ENCODE measurements at places on chromosomes 3 and 15.

DNA sequence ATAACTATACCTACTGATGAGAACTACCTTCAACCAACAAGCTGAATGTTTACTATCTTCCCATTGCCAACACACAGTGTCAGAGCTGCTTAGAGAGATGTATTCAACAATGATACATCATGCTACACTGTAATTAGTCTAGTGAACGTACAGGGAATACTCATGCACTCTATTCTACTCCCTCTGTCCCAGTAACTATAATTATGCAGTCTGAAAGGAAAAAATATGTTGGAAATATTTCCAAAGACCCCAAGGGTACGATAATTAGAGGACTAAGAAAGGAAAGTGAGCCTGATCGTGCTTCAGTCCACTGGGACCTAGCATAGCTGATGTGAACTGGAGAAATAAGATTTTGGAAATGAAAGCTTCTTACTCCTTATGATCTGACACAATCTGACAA lies 36.9 kb upstream of the FSIP1 start:
- DNase-seq: no peak
- no peak overlapping the region for H3K27ac ChIP-seq
- no peaks in the 10 kb centered on the region for H3K27me3 ChIP-seq
- H3K36me3 ChIP-seq: no peaks in the 10 kb centered on the region

DNA sequence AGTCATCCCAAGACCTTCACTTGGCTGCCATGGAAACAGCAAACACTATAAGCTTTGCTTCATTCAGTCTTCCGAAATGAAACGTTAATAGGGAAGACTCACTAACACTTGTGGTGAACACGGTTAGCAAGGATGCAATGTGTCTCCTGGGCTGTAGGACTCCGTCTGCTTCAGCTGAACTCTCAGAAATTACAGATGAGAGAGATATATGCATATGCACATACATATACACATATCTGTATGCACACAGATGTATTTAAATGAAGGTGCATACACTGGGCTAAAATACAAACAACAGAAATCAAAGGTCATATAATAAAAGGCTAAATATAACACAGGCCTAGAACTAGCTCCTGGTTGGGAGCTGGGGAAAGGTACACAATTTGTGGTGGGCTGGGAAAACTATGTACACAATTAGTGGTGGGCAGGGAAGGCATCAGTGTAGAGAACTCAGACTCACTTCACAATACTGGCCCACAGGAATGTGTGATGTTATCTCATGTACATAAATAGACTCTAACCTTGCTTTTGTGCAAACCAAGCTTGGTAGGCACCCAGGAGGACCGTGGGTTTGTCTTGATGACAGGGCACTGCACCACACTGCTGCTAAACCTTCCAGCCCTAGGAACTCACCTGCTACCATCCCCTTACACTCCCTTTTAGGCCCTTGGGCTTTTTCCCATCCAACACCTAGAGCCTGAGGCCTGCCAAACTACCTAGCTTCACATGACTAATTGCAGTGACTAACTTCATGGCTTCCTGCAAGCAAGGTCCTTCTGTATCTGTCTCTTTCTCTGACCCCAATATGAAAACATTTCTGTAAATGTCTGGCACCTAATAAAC lies 873.1 kb downstream of the NSUN3 start:
- H3K27me3 ChIP-seq: no peaks in the 10 kb centered on the region
- no peaks in the 10 kb centered on the region for H3K36me3 ChIP-seq
- H3K27ac ChIP-seq: no peak overlapping the region

- H3K27me3 ChIP-seq: no peaks in the 10 kb centered on the region
- H3K36me3 ChIP-seq: no peaks in the 10 kb centered on the region
- no peak for DNase-seq
- H3K4me1 ChIP-seq: no peaks in the 10 kb centered on the region
Observed at GRCh38 chr3:120274739-120275167, 10.3 kb downstream of the GPR156 start.

GRCh38 chr3:38646630-38647029 lies 2.9 kb downstream of the SCN5A start:
- H3K36me3 ChIP-seq: no peaks in the 10 kb centered on the region
- no peak overlapping the region for H3K4me3 ChIP-seq
- H3K4me1 ChIP-seq: peaks cover 20% of the 10 kb centered on the region
- peaks cover 61% of the 10 kb centered on the region for H3K27me3 ChIP-seq

DNA sequence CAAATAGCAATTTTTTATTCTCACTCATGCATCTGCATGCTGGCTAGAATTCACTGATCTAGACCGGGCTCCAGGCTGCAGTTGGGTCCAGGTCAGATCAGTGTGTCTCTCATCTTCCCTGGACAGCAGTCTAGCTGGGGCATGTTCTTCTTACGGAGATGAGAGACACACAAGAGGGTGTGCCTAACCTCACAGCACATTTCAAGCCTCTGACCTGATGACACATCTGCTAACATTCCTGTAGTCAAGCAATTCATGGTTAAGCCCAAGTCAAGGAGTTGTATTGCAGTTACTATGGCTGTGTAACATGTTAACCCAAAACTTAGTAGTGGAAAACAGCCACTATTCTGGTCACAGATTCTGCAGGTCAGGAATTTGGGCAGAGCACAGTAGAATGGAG lies 13.1 kb downstream of the BSN start:
- H3K27ac ChIP-seq: no peak overlapping the region
- H3K4me1 ChIP-seq: no peaks in the 10 kb centered on the region
- no peak overlapping the region for H3K4me3 ChIP-seq

GRCh38 chr3:87181551-87181950 lies 45.6 kb upstream of the CHMP2B start:
- no peak overlapping the region for H3K27ac ChIP-seq
- no peaks in the 10 kb centered on the region for H3K36me3 ChIP-seq
- no peaks in the 10 kb centered on the region for H3K27me3 ChIP-seq
- H3K4me3 ChIP-seq: no peak overlapping the region

DNA sequence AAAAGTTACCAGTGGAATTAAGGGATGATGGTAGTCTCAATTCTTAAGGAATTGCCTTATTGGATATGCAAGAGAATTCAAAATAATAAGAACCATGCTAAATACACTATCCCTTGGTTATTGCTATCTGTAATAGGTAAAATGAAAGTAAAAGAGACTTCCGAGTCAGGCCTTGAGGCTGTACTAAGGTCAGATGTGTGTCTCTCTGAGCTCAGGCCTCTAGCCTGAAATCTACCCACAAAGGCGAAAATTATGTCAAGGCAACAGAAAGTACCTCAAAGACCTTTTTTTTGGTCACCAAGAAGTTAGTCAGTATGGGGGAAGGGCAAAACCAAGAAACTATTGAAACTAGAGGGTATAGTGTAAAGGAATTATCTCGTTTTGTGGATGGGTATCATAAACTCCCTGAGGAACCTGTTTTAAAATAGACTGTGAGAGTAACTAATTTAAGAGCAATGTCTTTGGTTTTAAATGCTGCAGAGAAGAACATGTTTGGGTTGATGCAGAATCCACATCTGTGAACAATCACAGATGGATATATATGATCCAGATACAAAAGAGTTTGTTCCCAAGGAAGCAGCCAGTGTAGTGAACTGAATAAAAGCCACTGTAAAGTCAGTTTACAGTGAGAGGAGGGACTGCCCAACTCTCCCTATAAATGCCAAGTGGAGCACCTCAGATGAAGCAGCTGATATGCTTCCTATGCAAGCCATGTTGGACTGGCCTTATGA lies 382.3 kb upstream of the SEMA6D start:
- no peaks in the 10 kb centered on the region for H3K36me3 ChIP-seq
- no peak for DNase-seq
- H3K4me3 ChIP-seq: no peak overlapping the region

- no peaks in the 10 kb centered on the region for H3K27me3 ChIP-seq
- no peaks in the 10 kb centered on the region for H3K4me1 ChIP-seq
- no peak overlapping the region for H3K4me3 ChIP-seq
Observed at GRCh38 chr3:111882194-111882593, 23.1 kb downstream of the PHLDB2 start.

DNA sequence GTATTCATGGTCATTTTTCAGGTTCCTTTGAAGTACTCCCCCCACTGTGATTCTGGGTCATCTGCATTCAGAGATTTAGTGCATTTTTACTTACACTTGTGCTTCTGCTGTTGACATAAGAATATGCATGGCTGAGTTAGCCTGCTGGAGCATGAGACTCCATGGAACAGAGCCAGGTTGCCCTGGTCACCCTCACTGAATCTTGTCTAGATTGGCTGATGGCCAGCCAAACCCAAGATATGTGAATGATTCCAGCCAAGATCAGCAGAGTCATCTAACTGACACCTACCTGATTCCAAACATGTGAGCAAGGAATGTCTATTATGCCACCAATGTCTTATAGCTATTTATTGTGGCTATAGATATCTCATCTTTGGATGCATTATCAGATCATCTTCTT lies 25.1 kb downstream of the DTWD1 start:
- no peaks in the 10 kb centered on the region for H3K27me3 ChIP-seq
- no peak overlapping the region for H3K27ac ChIP-seq
- peaks cover 23% of the 10 kb centered on the region for H3K4me1 ChIP-seq
- no peak overlapping the region for H3K4me3 ChIP-seq

DNA sequence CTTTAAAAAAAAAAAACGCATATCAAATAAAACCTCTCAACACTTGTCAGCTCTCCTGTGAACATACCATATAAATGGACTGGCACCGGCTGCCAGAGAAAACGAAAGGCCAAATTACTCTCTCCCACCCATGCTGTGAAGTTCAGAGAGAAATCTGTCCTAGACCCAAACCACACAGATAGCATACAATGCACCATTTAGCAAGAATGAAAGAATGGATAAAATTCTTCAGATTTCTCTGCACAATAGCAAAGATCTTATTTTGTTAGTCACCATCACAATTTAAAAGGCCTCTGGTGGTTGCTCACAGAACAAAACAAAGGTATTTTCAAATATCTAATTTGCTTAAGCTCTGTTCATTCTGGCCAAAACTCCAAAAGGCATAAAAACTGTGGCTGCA lies 93.9 kb upstream of the BHLHE40 start:
- H3K4me3 ChIP-seq: no peak overlapping the region
- no peaks in the 10 kb centered on the region for H3K27me3 ChIP-seq
- H3K4me1 ChIP-seq: peaks cover 6% of the 10 kb centered on the region
- no peak overlapping the region for H3K27ac ChIP-seq

DNA sequence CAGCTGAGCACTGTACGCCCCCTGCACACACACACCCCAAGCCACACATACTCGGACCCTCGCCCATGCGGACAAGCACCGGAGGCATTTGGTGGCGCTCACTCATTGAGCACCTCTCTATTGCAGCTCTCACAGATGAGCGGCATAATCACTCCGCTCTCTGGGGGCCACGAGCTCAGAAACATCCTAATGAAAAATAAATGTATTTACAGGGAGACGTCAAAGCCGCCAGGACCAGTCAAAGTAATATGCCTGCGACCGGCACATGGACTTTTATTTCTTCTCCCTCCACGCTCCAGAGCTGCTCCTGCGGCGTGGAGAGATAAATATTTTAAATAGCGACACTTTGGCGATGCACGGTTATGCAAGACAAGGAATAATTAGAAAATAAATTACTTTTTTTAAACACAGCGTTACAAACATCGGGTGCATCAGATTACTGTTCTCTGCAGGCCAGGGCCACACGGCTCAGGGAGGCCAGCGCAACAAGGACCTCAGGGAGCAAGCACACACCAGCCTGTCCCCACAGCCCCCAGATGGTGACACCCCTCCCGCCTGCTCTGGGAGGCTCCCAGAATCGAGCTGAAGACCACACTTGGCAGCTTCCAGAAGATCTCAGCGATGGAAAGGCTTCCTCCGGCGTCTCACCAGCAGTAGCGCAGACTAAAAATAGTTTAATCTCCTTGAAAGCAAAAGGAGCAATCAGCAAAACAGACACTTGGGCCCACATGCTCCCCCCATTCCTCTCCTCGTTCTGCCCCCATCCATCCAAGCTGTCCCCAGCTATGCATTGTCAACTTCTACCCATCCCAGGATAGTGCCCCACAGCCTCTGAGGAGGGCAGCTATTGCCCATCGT lies 48.0 kb downstream of the CACNA2D2 start:
- no peak overlapping the region for H3K27ac ChIP-seq
- H3K36me3 ChIP-seq: no peaks in the 10 kb centered on the region
- no peak for DNase-seq
- H3K4me3 ChIP-seq: no peak overlapping the region
- H3K27me3 ChIP-seq: no peaks in the 10 kb centered on the region

- DNase-seq: no peak
- no peak overlapping the region for H3K27ac ChIP-seq
- H3K36me3 ChIP-seq: no peaks in the 10 kb centered on the region
- no peak overlapping the region for H3K4me3 ChIP-seq
- no peaks in the 10 kb centered on the region for H3K4me1 ChIP-seq
Observed at GRCh38 chr15:96849271-96849900, 518.9 kb downstream of the NR2F2 start.

- no peaks in the 10 kb centered on the region for H3K27me3 ChIP-seq
- no peak overlapping the region for H3K27ac ChIP-seq
- peaks cover 17% of the 10 kb centered on the region for H3K4me1 ChIP-seq
- no peak for DNase-seq
Observed at GRCh38 chr3:141275032-141275422, 43.4 kb downstream of the PXYLP1 start.

- no peaks in the 10 kb centered on the region for H3K4me1 ChIP-seq
Observed at GRCh38 chr3:34109021-34109420, 310.6 kb downstream of the PDCD6IP start.

- no peaks in the 10 kb centered on the region for H3K4me1 ChIP-seq
- no peak overlapping the region for H3K27ac ChIP-seq
- H3K27me3 ChIP-seq: no peaks in the 10 kb centered on the region
- H3K36me3 ChIP-seq: no peaks in the 10 kb centered on the region
Observed at GRCh38 chr3:22216601-22217000, 465.6 kb upstream of the ZNF385D start.

DNA sequence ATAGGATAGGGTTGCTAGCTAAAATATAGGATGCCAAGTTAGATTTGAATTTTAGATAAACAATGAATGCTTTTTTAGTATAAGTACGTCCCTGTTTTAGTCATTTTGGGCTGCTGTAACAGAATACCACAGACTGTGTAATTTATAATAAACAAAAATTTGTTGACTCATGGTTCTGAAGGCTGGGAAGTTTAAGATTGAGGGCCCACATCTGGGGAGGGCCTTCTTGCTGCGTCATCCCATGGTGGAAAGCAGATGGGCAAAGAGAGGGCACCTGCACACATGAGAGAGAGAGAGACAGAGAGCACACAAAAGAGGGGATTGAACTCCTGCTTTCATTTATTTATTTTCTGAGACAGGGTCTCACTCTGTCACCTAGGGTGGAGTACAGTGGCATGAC lies 246.5 kb downstream of the EPHB1 start:
- no peak overlapping the region for H3K4me3 ChIP-seq
- H3K4me1 ChIP-seq: no peaks in the 10 kb centered on the region
- H3K27ac ChIP-seq: no peak overlapping the region
- DNase-seq: no peak
- H3K27me3 ChIP-seq: no peaks in the 10 kb centered on the region
- no peaks in the 10 kb centered on the region for H3K36me3 ChIP-seq

DNA sequence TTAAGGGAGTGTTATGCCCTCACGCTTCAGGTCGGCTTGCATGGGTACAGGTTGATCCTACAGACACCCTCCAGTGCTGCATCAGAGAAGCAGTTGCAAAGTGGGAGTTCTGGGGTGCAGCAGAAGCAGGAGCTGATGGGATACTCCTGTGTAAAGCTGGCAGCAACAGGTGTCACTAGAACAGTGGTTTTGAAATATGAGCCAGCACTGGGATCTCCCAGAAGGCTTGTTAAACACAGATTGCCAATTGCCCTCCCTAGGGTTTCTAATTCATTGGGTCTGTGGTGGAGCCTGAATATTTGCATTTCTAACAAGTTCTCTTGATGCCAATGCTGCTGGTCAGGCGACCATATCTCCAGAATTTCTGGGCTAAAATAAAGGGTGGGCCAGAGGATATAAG lies 350.4 kb downstream of the CLSTN2 start:
- DNase-seq: no peak
- no peaks in the 10 kb centered on the region for H3K27me3 ChIP-seq
- H3K4me3 ChIP-seq: no peak overlapping the region

Measured in suprapubic skin (tissue), 4 donors.